ENCODE measurements at places on chromosomes 3 and 15. TPM values are rescaled to one million over a fixed set of nuclear protein-coding genes. Genes with fewer than 3 reads are reported as not detected.

Gene AHSG
- not detected for total RNA-seq

Gene ZNF660
- 6.3 TPM for total RNA-seq

Gene PROS1
- 13.7 TPM for total RNA-seq

Gene RMDN3
- 114 TPM for total RNA-seq

Gene C3orf33
- total RNA-seq = 1.8 TPM

Gene C3orf85
- total RNA-seq = not detected

Gene LRIG1
- 1.7 TPM for total RNA-seq

DNA sequence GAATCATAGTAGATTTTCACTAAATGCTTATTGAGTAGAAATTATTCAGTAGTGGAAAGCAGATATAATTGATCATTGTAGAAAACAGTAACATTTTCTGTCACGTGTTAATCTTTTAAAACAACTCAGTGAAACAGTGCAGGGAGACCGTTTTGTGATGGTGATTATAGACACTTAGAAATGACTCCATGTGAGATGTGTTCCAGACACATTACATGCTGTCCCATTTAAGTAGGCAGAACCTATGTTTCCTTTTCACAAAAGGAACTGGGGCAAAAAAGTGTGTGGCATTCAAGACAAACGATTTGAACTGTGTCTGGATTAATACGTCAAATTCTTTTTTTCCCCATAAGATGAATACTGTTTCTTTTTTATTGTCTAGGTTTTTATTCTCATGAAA lies 126.5 kb downstream of the TCF12 start:
- no peak for DNase-seq

- DNase-seq = no peak
These were observed 19.7 kb downstream of the FOXP1 start for GRCh38 chr3:71563827-71564226.

- DNase-seq = no peak
These were observed 30.6 kb downstream of the ACP3 start for GRCh38 chr3:132347811-132348210.

DNA sequence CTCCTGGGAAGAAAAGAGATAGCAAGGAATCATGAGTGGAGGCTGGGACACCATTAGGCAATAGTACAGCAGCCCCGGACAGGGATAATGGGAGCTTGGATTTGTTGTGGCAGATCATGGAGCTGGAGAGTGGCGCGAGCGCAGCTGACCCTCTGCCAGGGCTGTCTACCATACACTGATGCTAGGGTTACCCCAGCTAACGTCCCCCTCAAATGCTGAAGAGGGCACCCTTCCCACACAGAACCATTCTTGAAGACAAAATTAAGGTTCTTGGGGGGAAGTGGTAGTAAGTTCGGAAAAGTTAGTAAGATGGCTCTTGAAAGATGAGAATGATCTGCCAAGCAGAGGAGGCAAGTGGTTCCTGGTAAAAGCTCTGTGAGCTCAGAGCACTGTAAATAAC lies 61.1 kb downstream of the ST3GAL6 start:
- DNase-seq = no peak

DNA sequence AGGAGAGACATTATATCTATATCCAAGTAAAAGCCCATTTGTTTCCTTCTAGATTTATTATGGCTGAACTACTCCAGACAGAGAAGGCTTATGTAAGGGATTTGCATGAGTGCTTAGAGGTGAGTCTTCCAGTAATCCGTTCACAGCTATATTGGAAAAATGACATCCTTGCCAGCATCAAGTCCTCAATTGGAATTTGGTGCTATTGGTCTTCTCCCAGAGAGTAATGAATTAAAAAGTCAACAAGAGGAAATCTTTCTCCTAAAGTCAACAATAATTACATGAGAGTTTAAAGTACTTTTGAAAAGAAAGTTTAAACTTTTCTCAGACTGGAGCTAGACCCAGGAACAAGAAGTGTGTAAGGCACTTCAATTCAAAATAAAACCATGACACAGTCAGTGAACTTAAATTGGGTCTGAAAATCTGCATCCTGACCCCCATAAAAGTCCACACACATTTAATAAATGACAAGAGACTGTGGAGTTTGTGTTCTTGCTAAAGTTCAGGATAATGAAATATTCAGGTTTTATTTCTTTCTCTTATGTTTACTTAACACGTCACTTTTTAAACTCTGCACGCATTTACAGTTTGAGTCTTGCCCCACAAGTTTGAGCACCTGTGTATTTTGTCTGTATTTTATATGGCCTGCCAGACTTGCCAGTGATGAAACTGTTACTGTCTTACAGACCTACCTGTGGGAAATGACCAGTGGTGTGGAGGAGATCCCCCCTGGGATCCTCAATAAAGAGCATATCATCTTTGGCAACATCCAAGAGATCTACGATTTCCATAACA lies 268.2 kb upstream of the UMPS start:
- no peak for DNase-seq

DNA sequence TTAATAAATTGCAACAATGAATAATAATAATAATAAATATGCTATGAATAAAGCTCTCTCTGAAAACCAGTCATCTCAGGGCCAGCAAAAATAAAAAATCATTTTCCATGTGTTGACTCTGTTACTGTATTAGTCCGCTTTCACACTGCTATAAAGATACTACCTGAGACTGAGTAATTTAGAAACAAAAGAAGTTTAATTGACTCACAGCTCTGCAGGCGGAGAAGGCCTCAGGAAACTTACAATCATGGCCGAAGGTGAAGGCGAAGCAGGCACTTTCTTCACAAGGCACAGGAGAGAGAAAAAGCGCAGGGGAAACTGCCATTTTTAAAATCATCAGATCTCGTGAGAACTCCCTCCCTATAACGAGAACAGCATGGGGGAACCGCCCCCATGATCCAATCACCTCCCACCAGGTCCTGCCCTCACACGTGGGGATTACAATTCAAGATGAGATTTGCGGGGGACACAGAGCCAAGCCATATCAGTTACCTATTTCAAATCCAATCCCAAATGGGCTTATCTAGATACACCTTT lies 224.1 kb downstream of the IGSF11 start:
- no peak for DNase-seq
